Upper lobe of right lung (tissue), 1 donor: ENCODE measurements at places on chromosomes 5 and 9. TPM values are rescaled to one million over a fixed set of nuclear protein-coding genes. Genes with fewer than 3 reads are reported as not detected.
A peak's percentile ranks its signal among the peaks of the same experiment; 100 is the strongest.

DNA sequence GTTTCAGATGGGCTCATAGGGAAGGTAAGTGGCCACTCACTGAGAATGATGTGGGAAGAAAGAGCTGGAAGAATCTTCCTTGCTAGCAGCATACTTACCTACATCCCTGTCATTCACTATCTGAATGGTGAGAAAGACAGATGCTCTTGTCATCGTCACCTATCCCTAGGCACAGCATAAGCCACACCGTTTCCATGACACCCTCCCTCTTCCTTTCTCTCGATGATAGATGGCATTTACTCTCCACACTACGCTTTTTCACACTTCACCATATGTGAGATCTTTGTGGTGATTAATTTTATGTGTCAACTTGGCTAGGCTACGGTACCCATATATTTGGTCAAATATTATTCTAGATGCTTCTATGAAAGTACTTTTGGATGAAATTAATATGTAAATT, 44.4 kb upstream of the FER start:
- no peak for DNase-seq

GRCh38 chr5:142611154-142611553, 74.7 kb downstream of the FGF1 start:
- peak; percentile 70 for DNase-seq

DNA sequence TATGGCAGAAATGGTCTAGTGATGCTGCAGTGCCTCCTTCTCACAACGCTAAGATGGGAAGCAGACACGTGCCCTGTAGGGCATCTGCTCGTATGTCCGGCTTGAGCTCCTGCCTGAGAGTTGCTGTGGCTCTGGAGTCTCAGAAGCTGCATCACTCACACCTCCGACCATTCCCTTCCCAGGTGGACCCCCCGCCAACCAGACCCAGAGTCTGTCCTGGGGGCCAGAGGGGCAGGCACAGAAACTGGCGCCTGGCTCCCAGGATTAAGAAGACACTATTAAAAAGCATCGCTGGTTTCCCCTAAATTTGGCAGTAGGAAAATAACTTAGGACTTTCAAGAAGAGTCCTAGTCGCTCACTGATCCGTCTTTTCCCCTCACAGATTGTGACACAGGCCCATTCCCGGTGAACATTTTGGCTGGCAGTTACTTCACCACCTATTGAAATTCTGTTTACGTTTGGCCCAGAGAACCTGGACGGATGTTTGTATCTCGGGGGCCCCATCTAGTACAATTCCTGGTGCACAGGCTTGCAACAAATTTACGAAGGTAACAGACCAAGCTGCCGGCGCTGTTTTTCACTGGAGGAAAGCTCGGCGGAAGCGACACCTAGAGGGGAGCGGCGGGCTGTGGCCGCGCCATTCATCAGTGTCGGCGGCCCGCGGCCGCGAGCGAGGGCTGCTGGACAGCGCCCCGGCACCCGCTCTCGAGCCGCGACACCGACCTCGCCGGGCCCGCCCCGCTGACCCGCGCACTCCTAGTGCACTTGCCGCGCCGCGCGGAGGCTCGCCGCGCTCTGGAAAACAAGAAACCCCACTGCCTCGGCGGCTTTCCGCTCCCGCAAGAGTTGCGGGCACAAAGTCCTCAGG, 1.6 kb downstream of the FSTL4 start:
- DNase-seq: peak; percentile 86

DNA sequence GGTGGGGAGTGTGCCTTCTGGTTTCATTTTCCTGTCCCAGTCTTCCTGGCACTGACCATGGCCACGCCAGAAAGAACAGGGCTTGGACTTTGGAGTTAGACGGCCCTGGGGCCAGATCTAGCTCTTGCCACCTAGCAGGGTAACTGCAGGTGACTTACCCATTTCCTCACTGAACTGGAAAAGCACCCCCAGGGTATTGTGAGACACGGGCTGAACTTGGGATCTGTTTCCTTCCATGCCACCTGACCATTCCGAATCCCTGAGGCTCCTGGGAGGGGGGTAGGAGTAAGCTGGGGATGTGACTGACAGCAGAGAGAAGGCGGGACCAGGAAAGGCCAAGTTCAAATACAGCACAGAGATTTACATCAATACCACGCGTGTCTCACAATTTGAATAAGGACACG, 9.4 kb downstream of the HNRNPAB start:
- DNase-seq: no peak

- no peak for DNase-seq
These were observed 14.8 kb downstream of the ATP10B start for GRCh38 chr5:160837211-160837610.

DNA sequence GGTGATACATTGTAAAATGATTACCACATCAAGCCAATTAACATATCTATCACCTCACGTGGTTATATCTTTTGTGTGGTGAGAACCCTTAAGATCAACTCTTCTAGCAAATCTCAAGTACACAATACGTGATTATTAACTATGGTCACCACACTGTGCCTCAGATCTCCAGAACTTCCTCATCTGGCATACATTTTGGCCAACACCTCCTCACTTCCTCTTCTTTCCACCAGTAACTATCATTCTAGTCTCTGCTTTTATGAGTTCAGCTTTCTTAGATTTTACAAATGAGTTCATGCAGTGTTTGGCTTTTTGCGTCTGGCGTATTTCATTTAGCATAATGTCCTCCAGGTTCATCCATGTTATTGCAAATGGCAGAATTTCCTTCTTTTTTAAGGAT, 35.8 kb downstream of the PRKACG start:
- DNase-seq: no peak

DNA sequence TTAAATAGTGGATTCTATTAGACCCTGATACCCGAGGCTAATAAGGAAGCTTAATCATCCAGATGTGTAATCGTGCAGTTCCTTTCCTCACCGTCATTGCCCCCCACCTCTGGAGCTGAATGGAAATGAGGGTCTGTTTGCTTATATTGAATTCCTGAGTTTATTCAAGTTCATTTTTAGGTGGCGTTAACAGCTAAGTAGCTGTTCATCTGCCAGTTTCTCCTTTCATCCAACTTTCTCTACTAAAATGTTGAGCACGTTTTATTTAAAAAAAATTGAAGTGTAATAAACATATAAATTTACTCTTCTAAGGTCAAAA, 291.0 kb downstream of the DOCK8 start:
- DNase-seq: no peak

DNA sequence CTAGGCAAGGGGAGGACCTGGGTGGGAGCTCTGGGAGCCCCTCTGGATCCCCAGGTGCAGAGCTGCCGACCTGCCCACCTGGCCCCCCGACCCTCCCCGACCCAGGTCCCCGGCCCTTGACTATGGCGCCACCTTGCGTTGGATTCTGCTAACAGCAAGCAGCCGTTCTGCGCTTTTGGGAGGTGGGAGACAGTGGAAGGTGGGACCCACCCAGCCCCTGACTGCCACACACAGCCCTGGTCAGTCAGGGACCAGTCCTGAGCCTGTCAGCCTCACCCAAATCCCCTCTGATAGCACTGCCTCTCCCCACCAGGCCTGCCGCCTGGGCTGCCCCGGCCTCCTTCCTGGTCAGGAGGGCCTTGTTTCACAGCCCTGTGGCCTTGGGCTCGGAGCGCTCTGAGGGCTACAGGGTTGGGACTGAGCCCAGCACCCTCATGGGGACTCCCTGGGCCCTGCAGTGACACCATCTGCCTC, 77.9 kb downstream of the HMCN2 start:
- no peak for DNase-seq

DNA sequence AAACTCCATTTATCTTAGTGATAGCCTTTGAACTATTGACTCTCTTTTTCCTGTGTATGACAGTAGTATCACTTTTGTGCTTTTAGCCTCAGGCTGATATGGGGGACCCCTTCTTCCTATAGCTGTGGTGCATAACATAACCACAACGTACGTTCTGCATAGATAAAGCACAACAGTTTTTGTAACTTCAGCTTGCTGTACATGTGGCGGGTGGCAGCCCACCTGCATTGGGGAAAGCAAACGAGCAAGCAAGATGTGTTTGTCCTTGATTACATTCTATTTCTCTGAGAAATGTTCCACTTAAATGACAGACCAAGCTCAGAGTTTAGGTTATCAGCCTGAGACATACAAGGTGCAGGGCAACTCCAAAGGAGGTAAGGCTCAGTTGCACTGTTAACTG, 309.4 kb downstream of the KDM4C start:
- no peak for DNase-seq

- DNase-seq: no peak
These were observed 501.7 kb downstream of the ARHGEF28 start for GRCh38 chr5:74127381-74128320.

- DNase-seq: peak; percentile 67
These were observed 560.7 kb downstream of the HTR1A start for GRCh38 chr5:63401436-63402046.

GRCh38 chr5:134547579-134547978, 22.1 kb downstream of the JADE2 start:
- no peak for DNase-seq

GRCh38 chr9:111940697-111941096, 44.1 kb downstream of the UGCG start:
- no peak for DNase-seq

DNA sequence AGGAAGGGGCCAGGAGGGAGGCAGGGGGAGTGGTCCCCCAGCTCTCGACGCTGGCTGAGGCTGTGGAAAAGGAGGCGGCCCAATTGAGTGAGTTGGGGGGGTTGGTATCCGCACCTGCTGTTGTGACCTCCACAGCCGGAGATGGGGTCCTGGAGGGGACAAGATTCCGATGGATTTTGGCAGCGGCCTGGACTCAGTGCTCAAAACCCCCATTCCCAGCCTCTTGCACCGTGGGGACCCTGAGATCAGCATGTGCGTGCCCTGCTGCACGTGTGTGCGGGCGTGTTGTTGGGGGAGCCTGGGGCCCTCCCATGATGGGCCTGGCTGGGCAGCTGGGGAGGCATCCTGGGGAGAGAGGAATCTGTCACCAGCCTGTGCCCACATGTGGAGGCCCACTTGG, 15.0 kb downstream of the CNTFR start:
- no peak for DNase-seq

DNA sequence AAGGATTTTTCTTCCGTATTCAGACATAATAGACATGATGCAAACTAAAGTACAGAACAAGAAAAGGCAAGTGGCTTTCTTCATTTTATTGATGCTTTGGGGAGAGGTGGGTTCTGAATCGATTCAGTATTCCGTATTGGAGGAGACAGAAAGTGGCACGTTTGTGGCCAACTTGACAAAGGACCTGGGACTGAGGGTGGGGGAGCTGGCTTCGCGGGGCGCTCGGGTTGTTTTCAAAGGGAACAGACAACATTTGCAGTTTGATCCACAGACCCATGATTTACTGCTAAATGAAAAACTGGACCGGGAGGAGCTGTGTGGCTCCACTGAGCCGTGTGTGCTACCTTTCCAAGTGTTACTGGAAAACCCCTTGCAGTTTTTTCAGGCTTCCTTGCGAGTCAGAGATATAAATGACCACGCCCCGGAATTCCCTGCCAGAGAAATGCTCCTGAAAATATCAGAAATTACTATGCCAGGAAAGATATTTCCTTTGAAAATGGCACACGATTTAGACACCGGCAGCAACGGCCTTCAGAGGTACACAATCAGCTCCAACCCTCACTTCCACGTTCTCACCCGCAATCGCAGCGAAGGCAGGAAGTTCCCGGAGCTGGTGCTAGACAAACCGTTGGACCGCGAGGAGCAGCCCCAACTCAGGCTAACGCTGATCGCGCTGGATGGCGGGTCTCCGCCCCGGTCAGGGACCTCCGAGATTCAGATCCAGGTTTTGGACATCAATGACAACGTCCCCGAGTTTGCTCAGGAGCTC, 551 bp downstream of the PCDHB6 start:
- no peak for DNase-seq

DNA sequence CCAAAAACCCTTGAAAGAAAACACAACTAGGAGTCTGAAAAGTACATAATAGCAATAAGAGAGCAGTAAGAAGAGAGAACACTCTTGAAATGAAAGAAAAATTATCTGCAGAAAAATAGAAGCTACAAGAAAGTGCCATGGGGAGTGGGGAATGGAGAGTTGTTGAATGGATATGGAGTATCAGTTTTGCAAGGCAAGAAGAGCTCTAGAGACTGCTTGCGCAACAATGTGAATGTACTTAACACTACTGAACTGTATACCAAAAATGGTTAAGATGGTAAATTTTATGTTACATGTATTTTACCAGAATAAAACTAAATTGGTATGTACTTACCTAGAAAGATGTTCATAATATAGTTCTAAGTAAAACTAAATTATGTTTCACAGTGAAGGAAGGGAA, 54.8 kb upstream of the RASGRF2 start:
- no peak for DNase-seq

DNA sequence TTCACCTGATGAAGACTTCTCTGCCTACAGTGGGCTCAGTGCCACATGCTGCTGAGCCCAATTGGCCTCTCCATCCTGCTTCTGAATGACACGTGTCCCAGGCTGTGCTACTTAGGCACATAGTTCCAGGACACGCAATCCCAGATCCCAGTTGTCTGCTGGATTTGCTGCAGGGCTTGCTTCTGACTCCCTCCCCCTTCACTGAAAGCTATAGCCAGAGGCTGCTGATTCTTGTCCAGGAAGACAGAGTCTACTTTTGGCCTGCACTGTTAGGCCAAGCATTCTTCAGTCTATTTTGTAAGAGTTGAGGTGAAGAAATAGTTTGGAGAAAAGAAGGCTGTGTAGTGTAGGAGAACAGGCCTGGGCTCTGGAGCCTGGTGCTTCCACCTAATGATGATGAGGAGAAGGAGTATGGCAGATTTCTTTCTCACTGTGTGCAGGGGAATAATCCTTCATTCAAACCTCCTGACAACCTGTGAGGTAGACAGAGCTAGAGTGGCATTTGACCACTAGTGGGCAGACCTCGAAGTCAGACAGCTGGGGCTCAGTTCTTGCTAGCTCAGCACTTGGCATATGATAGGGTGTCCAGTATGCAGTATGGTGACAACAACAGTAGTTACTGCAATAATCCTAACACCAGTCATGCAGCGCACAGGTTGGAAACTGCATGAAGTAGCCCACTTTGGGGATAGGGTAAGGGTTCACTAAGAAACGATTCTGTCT, 19.5 kb upstream of the ASPN start:
- no peak for DNase-seq

DMRT3 gene
- not detected for total RNA-seq

BTNL3 gene
- total RNA-seq: not detected

CA9 gene
- total RNA-seq: 0.55 TPM

SPINK5 gene
- total RNA-seq: 3.2 TPM

CNTNAP3B gene
- 9.3 TPM for total RNA-seq

SLC34A3 gene
- 0.23 TPM for total RNA-seq

EIF4E1B gene
- total RNA-seq: not detected

CD180 gene
- total RNA-seq: 3.0 TPM

LYRM7 gene
- total RNA-seq: 6.0 TPM

SLC46A2 gene
- 17.0 TPM for total RNA-seq

TMEM174 gene
- not detected for total RNA-seq
